Mesenteric fat pad (tissue), 1 donor: ENCODE measurements at places on chromosomes 6 and 20. TPM values are rescaled to one million over a fixed set of nuclear protein-coding genes. Genes with fewer than 3 reads are reported as not detected.

SPACA1 gene
- not detected for total RNA-seq

CCDC170 gene
- 2.4 TPM for total RNA-seq

COL9A3 gene
- 0.42 TPM for total RNA-seq

CLDN20 gene
- total RNA-seq: not detected

VGLL2 gene
- not detected for total RNA-seq

HEY2 gene
- total RNA-seq: 1.3 TPM

C20orf144 gene
- not detected for total RNA-seq

SYNDIG1 gene
- total RNA-seq: 0.77 TPM

SLC22A1 gene
- 3.4 TPM for total RNA-seq

GRCh38 chr20:55514531-55514930 is 490.8 kb downstream of the CBLN4 start:
- DNase-seq: no peak

DNA sequence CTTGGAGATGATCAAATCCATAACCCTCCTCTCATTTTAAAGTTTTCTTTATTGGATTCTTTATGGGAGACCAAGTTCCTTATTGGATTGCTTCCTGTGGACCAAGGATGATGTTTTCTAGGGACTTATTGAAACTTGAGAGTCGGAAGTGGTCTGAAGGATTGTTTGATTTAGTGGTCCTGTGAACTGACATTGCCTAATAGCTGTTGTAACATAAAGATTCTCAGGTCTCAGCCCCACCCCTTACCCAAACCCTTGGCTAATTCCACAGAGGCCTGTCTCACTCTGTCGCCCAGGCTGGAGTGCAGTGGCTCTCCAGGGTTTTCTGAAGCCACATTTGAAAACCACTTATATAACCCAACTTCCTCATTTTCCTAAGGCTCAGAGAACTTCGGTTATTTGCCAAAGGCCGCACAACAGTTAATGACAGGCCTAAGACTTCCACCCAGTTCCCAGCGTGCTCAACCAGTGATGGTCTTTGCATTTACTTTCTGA is 77.0 kb downstream of the ATXN1 start:
- DNase-seq: no peak

DNA sequence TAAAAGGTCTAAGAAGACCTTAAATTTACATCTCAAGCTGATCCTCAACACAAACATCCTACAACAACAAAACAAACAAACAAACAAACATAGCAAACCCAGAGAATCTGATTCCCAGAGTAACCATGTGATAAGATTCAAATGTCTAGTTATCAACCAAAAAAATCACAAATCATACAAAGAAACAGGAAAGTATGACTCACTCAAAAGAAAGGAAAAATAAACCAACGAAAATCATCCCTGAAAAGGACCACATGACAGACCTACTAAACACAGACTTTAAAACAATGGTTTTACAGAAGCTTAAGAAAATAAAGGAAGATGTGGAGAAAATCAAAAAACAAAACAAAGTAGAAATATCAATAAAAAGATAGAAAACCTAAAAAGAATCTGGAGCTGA is 18.1 kb downstream of the VNN1 start:
- DNase-seq: no peak

GRCh38 chr20:24580855-24581254 is 111.4 kb downstream of the SYNDIG1 start:
- no peak for DNase-seq

GRCh38 chr6:130259557-130259956 is 36.8 kb upstream of the SAMD3 start:
- no peak for DNase-seq

GRCh38 chr6:142728910-142729481 is 216.0 kb downstream of the HIVEP2 start:
- DNase-seq: no peak

DNA sequence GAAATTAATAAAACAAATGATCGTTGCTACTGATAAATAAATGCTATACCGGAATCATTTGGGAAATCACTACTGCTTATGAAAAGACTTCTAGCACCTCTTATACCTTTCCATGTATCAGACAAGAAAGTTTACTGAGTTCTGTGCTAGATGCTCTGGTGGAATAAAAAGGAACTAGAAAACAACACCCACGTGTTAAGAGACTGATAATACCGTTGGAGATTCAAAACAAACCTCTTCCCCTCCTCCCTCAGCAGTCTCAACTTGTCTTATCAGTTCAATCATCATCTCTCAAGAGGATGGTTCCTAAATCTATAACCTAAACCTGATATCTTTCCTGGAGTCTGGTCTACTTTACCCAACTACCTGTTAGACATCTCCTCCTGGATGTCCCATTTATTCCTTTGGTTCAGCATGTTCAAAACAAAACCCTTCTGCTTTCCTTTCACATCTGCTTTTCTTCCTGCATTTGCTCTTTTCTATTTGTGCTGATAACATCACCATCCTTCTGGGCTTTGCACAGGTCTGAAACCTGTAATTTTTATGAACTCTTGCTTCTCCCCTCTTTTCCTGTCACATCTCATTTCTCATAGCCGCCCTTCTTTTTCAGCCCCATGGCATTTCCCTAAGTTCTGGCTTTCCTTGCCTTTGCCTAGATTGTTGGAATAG is 122.2 kb downstream of the COL19A1 start:
- DNase-seq: no peak

DNA sequence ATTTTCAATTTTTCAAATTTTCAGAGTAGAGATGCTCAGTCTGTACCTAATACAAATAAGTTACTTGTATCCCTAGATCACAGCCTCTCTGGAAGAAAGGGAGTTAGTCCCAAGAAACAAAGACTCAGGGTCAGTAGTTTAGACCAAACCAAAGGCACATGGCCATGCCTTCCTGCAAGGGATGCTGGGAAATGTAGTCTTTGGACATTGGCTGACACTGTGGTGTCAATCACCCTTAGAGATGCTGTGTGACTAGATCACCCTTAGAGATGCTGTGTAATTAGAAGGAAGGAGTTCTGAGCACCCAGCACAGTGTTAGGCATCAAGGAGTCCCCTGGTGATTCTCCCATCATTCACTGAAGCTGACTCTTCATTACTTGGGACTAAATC is 202.1 kb downstream of the NFATC2 start:
- no peak for DNase-seq

DNA sequence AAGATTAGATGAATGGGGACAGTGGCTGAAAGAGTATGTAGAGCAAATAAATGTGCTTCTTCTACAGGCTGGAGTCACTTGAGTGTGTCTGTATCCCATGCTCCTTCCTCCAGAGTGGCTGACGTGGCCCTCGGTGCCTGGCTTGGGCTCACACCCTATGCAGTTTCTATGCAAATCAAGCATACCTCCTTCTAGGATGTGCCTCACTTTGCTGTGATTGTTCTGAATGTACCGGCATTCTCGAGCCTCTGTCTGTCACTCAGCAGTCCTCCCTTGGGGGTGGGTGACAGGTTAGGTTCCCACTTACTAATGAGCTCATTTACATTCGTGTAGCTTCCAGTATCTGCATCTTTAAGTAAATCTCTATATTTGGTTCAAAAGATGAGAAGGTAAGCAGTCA is 55.1 kb upstream of the HDDC2 start:
- no peak for DNase-seq

DNA sequence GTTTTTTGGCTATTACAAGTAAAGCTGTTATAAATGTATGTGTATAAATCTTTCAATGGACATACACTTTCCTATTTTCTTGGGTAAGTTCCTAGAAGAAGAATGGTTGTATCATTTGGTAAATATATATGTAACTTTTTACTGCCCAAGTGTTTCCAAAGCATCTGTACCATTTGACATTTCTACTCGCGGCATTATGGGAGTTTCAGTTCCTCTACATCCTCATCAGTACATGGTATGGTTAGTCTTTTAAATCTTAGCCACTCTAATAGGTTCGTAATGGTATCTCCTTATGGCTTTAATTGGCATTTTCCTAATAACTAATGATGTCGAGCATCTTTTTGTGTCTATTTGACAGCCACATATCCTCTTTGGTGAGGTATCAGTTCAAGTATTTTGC is 12.9 kb downstream of the SNPH start:
- no peak for DNase-seq

DNA sequence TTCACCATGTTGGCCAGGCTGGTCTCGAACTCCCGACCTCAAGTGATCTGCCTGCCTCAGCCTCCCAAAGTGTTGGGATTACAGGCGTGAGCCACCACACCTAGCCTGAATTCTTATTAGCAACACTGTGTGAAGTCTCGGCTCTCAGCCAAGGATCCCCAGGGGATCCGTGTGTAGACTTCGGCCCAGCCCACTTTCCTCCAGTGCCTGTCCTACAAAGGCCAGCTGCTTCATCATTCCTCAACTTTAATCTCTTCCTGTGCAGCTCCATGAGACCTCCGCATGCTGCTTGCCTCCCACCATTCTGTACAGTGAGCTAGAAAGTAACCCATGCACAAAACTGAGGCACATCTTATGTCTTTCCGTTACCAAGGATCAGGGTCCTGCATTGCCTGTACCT is 71.8 kb downstream of the SAMD3 start:
- no peak for DNase-seq

DNA sequence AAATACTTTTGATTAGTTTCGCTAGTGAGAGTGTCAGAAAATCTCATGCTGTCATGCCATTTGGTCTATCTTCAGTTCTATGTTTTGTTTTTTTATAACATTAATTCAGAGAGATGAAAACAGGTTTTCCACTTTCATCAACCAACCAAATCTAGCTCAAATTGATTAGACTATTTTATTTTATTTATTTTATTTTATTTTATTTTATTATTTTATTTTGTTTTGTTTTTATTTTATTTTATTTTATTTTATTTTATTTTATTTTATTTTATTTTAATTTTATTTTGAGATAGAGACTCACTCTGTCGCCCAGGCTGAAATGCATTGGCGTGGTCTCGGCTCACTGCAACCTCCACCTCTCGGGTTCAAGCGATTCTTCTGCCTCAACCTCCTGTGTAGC is 1391.0 kb upstream of the ADGRB3 start:
- no peak for DNase-seq

DNA sequence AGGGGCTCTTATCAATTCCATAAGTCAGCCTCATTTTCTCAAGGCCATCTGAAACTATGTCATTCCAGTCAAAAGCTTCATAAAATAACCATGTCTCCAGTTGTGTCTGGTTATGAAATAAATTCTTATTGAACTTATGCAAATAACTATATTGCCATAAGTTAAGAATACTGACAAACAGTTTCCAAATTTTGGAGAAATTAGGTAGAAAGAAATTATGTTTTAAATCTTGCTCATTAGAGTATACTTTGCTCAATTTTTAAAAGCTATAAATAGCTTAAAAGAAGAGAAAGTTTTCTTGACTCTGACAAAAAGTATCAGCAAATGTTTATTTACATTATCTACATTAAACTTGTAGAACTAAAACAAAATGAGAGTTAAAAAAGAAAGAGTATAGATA is 63.0 kb upstream of the MRAP2 start:
- no peak for DNase-seq

DNA sequence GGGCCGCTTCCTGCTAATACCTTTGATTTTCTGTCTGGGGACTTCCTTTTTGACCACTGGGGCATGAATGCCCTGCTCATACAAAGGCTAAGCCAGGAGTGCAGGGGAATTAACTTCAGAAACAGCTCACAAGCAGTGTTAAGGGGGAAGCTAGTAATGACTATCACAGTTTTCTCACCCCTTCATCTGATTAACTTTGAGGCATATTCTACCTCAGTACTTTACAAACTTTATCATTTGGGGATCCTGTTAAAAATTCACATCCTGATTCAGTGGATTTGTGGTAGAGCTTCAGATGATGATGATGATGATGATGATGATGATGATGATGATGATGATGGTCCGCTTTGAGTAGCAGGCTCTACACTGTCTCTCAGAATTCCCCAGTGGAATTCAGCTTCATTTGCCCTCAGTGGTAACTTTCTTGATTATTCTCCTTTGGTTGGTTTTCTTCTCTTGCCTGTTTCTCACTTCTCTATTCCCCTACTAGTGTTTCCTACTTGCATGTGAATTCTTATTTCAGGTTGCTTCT is 78.4 kb upstream of the TMEM170B start:
- DNase-seq: no peak

GRCh38 chr20:3997446-3997845 is 17.9 kb downstream of the RNF24 start:
- no peak for DNase-seq

- no peak for DNase-seq
These were observed 754.1 kb downstream of the DOK5 start for GRCh38 chr20:55229451-55229850.

- DNase-seq: no peak
These were observed 670 bp downstream of the NCOA5 start for GRCh38 chr20:46089167-46089416.

DNA sequence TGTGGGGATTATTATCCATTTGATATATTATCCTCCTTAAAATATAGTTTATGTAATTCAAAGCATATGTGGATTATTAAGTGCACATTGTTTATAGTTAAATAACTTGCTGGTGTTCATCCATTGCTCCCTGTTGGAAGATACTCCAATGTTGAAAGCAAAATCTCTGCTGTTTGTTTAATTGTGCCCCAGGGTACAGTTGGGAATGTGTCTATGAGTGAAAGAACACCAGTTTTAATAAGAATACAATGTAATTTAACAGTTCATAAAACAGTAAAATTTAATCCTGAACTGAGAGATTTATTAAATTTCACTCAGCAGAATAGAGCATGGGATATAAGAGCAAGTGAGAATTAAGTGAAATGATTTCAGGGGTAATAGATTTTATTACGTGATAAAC is 364.9 kb downstream of the GRIK2 start:
- no peak for DNase-seq

- DNase-seq: no peak
These were observed 15.9 kb upstream of the CPNE1 start for GRCh38 chr20:35680452-35681183.

DNA sequence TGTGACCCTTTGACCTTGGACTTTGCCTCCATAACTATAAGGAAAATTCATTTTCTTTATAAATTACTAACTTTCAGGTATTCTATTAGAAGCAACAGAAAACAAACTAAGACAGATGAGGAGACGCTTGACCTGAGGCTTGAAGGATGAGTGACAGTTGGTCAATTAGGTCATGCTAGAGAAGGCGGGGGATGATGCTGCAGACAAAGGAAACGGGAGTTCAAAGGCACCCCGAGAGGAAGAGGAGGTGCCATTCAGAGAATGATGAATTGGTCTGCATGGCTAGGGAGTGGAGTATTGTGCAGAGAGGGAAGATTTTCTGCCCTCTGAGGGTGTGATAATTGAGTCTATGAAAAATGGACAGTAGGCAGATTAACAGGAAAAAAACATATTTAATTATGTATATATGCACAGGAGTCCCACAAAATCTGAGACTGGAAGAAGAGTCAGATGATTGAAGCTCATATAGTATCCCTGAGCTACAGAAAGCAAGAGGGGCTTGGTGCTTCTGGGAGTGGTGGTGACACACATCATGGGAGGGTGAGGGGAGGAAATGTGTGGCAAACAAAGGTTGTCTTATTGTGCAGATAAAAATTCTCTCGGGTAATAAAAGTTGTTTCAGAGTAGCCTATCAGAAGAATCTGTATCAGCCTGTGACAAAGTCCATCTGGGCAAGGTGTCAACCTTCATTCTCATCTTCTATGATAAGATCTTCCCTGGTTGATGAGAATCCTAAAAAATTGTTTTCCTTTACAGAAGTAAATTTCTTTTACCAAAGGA is 20.4 kb upstream of the FUCA2 start:
- no peak for DNase-seq

- no peak for DNase-seq
These were observed 206.5 kb downstream of the TPBG start for GRCh38 chr6:82570083-82570482.
